ENCODE measurements at places on chromosomes 2 and 18. TPM values are rescaled to one million over a fixed set of nuclear protein-coding genes. Genes with fewer than 3 reads are reported as not detected.

The CYP27C1 gene
- total RNA-seq = under 0.01 TPM

The ERFE gene
- total RNA-seq = 4.2 TPM

The SMIM21 gene
- total RNA-seq = not detected

The SERPINB3 gene
- total RNA-seq = not detected

The AMER3 gene
- not detected for total RNA-seq

The POTEJ gene
- not detected for total RNA-seq

The SERPINB10 gene
- total RNA-seq = not detected

The RFTN2 gene
- total RNA-seq = 3.6 TPM

The SEH1L gene
- 40.9 TPM for total RNA-seq

The SH3RF3 gene
- 8.4 TPM for total RNA-seq

The ECEL1 gene
- total RNA-seq = not detected

The FTCDNL1 gene
- total RNA-seq = 3.3 TPM

The NOL4 gene
- total RNA-seq = not detected

The SUPT7L gene
- total RNA-seq = 22.8 TPM

The GREB1 gene
- total RNA-seq = 2.2 TPM

The PTPRM gene
- total RNA-seq = 43.8 TPM

The SYT4 gene
- not detected for total RNA-seq

The ABCG5 gene
- not detected for total RNA-seq

The COLEC11 gene
- not detected for total RNA-seq

The C2orf66 gene
- total RNA-seq = 0.17 TPM

The DHRS9 gene
- not detected for total RNA-seq

The KIAA2012 gene
- total RNA-seq = 0.17 TPM

The SERPINB7 gene
- total RNA-seq = 0.87 TPM

The TMEM169 gene
- 0.29 TPM for total RNA-seq

The ZNF385B gene
- total RNA-seq = not detected

The CNGA3 gene
- 0.17 TPM for total RNA-seq

The LOXHD1 gene
- total RNA-seq = not detected

The SPR gene
- 20.5 TPM for total RNA-seq

The MEP1B gene
- 0.17 TPM for total RNA-seq

The LRRTM1 gene
- not detected for total RNA-seq

The ZSWIM2 gene
- not detected for total RNA-seq

The PIEZO2 gene
- total RNA-seq = 3.0 TPM

The RIT2 gene
- not detected for total RNA-seq

The DCDC2C gene
- total RNA-seq = not detected

The CTNNA2 gene
- total RNA-seq = under 0.01 TPM

The FBXO48 gene
- total RNA-seq = 0.29 TPM

The KIF5C gene
- total RNA-seq = 0.58 TPM

The ST3GAL5 gene
- 11.2 TPM for total RNA-seq

The CBLN2 gene
- total RNA-seq = not detected

The TBR1 gene
- not detected for total RNA-seq

The RRM2 gene
- 5.3 TPM for total RNA-seq

The TMEM178A gene
- total RNA-seq = 1.0 TPM

The RESP18 gene
- not detected for total RNA-seq

The KCNJ3 gene
- not detected for total RNA-seq

The ITGA4 gene
- total RNA-seq = 81.6 TPM
